ENCODE measurements at places on chromosomes 5 and 9.

- DNase-seq, result no peak
Observed at GRCh38 chr5:19782566-19782965, 205.4 kb downstream of the CDH18 start.

GRCh38 chr5:102582696-102583095 is 83.9 kb upstream of the SLCO6A1 start:
- DNase-seq, result no peak

- DNase-seq, result no peak
Observed at GRCh38 chr5:59522201-59522831, 371.2 kb downstream of the PDE4D start.

GRCh38 chr9:136644593-136645351 is 17.9 kb upstream of the EGFL7 start:
- peak; percentile 49 for DNase-seq

GRCh38 chr5:45795458-45795857 is 99.3 kb upstream of the HCN1 start:
- no peak for DNase-seq

DNA sequence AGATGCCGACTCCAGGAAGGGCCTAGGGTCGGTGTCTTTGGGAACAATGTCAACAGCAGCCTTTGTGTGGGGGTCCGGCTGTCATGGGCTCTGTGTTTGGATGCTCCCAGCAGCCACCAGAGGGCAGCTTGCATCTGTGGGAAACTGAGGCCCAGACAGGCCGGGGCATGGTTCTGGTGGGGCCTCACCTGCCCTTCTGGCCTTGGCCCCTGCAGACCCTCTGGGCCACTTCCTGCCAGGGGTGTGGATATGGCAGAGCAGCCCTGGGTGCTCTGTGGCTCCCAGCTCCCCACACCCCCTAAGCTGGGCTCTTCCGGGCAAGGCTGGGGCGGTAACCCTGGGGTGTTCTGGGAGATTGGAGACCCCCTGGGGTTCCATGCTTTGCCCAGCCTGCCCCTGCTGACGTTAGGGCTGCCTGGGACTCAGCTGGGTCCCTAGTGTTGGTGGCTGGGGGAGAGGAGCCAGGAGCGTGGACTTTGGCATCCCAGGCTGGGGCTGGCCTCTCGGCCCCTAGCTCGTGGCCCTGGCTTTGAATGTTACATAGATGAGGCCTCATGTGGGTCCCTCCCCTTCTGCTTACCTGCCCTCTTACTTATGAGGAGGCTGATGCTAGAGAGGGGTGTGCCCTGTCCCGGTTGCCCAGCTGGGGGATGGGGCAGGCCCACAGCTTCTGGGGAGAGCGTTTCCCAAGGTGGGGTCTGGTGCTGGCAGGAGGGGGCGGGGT is 38.3 kb downstream of the RXRA start:
- DNase-seq, result no peak

- DNase-seq, result no peak
Observed at GRCh38 chr9:5512658-5513452, 2.5 kb downstream of the PDCD1LG2 start.

- DNase-seq, result no peak
Observed at GRCh38 chr5:135156715-135157404, 122.8 kb upstream of the PITX1 start.

GRCh38 chr5:180083529-180084060 is 12.0 kb upstream of the RNF130 start:
- no peak for DNase-seq

DNA sequence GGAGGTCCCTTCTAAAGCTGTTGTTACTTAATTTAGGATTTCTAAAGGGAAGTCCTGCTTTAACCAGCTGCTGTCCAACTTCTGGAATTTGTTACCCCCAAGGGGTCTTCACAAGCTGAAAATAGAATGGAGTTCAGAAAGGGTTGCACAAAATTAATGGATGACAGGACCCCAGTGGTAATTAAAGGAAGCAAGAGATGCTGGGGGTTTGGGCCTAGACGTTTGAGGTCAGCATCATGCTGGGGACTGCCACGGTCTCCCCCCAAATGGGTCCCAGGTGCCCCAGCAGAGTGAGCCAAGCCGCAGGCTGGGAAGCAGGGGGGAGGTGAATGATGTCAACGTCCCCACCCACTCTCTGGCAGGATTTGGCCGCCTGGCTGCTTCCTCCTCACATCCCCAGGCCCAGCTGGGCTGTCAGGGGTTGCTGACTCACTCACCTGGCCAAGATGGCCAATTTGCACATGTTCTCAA is 97.5 kb upstream of the ARAP3 start:
- no peak for DNase-seq

- no peak for DNase-seq
Observed at GRCh38 chr9:112505607-112506006, 19.0 kb downstream of the KIAA1958 start.

GRCh38 chr9:83362341-83362995 is 175.7 kb downstream of the FRMD3 start:
- no peak for DNase-seq

GRCh38 chr9:11701706-11702105 is 991.5 kb upstream of the TYRP1 start:
- DNase-seq, result no peak

GRCh38 chr5:32325062-32325461 is 12.3 kb upstream of the MTMR12 start:
- no peak for DNase-seq

DNA sequence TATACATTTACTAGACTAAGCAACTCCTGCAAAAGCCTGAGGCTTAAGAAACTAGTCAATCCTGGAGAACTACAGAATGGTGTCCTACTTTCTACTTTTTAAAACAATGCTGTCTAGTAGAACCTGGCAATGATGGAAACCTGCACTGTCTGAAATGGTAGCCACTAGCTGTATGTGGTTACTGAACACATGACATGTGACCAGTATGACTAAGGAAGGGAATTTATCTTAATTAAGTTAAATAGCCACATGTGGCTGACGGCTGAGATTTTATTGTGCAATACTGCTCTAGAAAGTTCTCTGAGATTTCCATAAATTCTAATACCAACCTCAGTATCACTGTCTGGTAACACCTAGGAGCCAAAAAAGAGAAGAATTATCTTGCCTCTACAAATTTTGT is 44.9 kb upstream of the RAPGEF6 start:
- no peak for DNase-seq

GRCh38 chr9:91451431-91452270 is 28.0 kb upstream of the NFIL3 start:
- DNase-seq, result no peak

Measured in activated CD8-positive, alpha-beta memory T cell treated with anti-CD3 and anti-CD28 coated beads for 1 hour (primary cell).